ENCODE measurements at places on chromosomes 7 and 10.
A peak's percentile ranks its signal among the peaks of the same experiment; 100 is the strongest.

DNA sequence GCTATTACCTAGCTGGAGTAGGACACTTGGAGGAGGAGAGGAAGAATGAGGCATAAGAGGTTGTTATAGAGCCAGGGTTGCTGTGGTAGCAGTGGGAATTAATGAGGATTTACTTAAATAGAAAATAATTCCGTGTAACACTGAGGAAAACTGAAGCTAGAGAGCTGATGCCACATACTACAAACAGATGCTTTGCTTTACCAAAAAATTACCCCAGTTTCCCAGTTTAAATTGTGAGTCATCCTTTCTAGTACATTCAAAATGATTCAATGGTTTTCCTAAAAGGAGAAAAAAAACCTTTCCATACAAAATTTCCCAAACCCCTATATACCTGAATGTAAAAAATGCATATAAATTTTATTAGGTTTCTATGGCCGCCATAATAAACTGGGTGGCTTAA, 58.3 kb downstream of the ZNF518A start:
- no peak for DNase-seq

DNA sequence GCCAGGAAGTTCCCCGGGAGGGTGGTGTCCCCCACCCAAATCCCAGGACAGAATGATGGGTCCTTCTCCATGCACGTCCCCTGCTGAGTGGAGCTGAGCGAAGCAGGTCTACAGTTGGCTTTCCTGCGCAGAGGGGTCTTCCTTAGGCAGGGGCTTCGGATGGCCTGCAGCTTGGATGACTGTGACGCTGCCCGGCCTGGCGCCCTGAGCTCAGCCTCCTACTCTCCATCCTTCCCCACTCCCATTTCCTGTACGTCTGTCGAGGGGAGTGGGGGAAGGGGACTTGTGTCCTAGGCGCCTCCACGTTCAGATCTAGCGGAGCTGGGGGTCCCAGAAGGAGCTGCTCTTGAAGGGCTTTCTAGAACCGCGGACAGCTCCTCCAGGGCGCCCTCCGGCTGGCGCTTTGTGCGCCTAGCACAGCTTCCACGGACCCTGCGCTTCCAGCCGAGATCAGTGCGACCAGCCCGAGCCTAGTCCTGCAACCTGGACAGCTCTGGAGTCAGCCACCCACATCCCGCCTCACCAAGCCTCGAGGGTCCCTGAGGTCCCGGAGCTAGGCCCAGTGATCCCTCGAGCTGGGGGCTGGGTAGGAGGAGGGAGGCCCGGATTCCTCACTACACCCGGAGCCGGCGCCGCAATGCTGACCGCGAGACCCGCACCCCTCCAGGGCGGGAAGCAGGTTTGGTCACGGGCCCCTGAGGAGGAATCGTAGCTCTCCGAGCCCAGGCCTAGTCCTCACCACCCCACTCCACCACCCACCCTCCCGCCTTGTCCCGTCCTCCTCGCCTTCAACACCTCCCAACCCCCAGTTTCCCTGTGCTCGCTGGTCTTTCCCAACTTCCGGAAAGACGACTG, 1.9 kb downstream of the GRID1 start:
- DNase-seq = no peak

DNA sequence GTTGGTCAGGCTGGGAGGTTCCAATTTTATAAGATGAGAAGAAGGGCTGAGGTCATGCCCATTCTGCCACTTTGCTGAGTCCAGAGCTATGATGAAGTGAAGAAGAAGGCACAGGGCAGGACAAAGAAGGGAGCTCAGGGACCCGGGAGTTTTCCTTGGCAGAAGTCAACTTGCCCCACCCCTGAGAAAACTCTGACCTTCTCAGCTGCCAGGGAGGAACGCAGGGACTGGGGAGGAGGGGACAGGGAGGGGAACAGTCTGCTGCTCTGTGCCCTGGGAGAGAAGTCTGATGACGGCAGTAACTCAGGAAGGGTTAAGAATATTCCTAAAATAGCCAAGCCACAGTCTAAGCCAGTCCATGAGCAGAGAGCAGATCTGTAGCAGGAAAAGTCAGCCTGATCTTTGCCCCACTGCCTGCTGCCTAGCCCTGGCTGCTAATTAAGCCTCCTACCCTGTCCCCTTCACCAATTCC, 11.7 kb downstream of the ADIRF start:
- peak; percentile 42 for DNase-seq

DNA sequence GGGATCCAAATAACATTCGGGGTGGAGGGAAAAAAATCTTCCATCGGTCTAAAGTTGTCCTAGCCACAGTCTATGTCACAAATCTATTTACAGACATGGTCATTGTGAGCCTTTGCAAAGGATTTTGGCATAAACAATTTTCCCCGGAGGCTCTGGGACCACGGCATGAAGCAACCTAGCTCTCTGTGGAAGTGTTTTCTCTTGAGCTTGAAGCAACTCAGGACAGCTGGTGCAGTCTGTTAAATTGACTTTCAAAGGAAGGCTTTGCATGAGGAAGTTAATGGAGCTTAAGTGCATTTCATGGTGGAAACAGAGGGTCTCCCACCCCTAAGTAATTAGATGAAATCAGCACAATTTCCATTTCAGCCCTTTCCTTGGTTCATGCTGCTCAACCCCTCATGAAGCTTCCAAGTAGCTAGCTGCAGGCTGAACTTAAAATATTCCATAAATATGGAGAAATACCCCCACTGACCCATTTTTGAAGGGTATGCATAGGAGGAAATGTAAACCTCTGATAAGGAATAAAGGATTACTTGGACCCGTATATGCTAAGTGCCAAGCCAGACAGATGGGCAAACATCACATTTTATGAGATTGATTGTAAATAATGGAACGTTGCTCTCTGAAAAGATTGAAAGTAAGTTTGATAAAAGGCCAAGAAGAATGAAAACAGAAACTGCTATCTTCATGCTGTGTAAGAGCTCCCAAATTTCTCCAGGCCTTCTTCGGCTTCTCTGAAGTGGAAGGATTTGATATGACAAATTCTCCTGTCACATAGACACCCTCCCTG, 39.9 kb downstream of the CCDC3 start:
- no peak for DNase-seq

GRCh38 chr7:35035511-35035961, 1.7 kb downstream of the DPY19L1 start:
- DNase-seq = no peak

GRCh38 chr7:15600298-15600697, 38.5 kb upstream of the AGMO start:
- no peak for DNase-seq

DNA sequence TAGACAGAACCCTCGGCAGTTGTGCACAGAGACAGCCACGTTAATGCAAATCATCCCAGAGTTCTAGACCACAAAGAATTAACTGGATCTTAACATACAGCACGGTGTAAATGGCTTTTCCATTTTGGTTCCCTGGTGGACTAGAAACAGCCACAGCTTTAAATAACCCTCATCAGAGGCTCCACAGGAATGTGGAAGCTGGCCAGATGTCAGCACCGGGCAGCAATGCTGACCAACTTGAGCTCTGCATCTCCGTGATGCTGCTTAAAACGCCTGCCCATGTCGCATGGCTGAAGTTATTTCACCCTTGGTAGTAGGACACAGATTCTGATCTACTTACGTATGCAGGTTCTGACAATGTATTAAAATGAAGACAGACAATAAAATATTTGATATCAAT, 24.5 kb downstream of the RSU1 start:
- DNase-seq = no peak

GRCh38 chr10:126301701-126302475, 86.4 kb downstream of the ADAM12 start:
- no peak for DNase-seq

- DNase-seq = no peak
Measured at GRCh38 chr7:665736-666453, 60.6 kb upstream of the DNAAF5 start.

DNA sequence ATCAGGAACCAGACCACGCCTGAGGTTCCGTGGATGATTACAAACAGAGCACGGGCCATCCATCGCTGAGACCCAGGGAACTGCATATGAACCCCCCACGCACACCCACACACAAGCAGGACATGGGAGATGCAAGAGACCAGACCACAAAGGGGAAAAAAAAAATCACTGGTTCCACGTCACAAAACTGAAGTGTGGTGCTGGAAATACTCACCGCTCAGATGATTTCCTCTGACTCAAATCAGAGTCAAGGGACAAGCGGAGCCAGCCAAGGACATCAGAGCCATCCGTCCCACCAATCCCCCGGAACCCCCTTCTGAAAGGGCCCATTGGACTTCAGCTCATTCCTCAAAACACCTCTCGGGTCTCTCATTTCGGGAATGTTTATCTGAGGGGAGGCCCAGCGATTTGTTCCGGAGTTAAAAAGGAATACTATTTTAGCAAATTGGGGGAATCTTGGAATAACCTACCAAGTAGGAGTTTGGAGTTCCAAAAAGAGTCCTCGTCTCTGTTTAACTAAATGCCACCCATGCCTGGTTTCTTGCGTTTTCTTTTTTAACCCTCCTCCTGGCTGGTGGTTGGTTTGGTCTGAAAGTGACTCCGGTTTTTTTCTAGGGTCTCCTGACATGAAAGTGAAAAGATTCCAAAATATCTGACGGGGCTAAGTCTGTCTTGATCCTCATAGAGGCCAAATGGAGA, 15.0 kb downstream of the SNX8 start:
- DNase-seq = peak; percentile 95

- DNase-seq = no peak
Measured at GRCh38 chr10:14839305-14839695, 1.2 kb downstream of the HSPA14 start.

GRCh38 chr10:86971232-86971991, 3.1 kb downstream of the ADIRF start:
- peak; percentile 93 for DNase-seq

DNA sequence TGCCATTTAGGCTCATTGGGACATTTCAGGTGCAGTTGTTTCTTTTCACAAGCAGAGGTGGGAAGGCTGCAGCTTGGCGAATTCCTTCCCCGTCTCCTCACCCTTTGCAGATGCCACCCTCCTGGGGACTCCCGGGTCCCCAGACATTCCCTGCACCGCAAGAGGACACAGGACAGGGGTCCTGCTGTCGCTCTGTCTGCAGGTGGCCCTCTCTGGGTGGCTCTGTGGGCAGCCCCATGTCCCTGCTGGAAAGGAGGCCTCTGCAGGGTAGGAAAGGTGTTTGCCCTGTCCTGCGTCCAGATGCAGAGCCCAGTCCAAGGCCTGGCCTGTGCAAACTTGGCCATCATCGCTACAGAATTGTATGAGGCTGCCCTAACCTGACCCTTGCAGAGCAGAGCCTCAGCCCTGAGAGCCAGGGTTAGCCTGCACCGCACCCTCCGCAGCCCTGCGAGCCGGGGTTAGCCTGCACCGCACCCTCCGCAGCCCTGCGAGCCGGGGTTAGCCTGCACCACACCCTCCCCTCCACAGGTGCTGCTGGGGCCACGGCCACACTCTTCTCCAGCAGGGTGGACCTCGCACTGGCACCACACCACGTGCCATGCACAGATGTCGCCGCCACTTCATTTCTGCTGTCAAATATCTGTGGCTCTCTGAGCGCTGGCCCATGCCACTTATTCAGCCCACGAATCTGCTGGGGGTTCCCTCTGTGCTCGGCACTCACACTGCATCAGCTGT, 61.0 kb downstream of the CFAP46 start:
- no peak for DNase-seq

- DNase-seq = no peak
Measured at GRCh38 chr10:132305654-132306342, 2.0 kb downstream of the STK32C start.

GRCh38 chr10:88245974-88246511, 337.1 kb downstream of the RNLS start:
- DNase-seq = no peak

DNA sequence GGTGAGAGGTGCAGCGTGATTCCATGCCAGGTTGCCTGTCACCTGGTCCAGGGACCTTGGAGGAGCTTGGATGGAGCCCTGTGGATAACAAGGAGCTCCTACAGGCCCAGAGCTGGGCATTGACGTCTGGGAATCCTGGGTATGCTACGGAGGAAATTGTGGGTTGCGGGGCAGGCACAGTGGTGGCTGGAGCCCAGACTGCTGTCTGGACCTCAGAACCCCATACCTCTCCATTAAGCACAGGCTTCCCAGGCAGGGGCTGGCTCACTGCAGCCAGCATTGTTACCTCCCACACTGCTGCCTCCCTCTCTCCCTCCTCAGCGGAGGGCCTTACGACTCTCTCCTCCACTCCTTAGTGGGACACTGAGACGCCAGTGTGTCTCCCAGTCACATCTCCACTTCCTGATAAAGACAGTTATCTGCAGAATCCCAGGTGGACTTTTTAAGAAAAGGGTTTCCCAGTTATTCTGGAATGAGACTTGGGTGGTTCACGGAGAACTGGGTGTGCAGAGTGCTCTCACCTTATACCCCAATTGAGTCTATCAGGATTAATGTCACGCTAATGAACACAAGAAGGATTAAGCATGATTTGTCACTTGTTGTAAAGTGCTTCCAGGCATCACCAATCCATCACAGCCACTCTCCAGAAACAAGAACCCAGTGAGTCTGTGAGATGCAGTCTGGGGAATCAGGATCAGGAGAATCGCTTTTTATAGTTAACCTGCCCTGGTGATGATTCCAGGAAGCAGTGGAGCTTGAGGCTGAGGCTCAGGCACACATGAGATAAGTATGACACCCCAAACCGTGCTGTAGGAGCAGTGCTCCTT, 309.4 kb downstream of the RPS24 start:
- no peak for DNase-seq

GRCh38 chr10:34124522-34125035, 690.5 kb downstream of the PARD3 start:
- DNase-seq = no peak

- DNase-seq = no peak
Measured at GRCh38 chr7:42597300-42597699, 314.6 kb downstream of the C7orf25 start.

DNA sequence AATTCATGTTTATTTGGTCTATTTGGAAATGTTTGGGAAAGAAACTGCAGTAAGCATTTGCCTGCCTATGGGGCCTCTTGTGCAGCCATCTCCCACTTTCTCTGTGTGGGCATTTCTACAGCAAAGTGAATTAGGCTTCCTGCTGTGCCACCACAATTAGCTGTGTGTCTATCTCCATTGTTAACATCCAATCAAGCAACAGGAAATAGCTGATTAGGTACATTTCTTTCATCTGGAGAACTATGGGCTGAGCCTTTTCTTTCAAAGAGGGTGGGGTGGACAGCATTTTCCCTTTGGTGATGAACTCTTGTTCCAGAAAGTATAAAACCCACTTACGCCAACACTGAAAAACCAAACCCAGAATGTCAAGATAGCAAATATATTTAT, 640.0 kb downstream of the ACTR3B start:
- no peak for DNase-seq

DNA sequence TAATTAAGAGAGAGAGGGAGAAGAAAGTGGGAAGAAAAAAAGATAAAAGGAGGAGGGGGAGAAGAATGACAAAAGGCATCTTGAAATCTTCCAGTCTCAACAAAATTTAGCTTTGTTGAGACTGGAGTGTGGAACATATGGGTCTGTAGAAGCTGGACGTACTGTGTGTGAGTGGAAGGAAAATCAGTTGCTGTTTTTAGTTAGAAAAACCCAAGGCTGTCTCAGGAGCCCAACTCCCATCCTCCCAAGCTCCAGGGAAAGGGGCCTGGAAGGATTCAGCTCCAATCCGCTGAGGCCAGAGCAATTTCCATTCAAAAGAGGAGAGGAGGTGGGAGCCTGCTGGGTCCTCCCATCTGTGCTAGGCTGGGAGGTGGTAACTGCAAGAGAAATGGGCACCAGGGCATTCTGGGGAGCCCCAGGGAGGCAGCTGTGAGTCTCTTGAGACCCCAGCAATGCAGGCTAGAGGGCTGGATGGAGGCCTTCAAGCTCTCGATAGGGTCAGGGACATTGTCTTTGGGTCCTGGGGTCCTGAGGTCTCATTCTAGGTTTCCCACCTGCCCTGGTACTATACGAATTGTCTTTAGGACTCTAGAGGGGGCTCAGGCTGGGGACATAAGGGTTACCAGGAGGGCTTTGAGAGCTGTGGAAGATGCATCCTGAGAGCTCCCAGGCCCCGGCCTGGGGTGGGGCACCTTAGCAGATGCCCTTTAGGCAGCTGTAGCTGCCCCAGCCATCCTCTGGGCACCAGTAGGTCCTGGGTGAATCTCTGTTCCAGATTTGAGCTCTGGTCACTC, 21.4 kb downstream of the ADCYAP1R1 start:
- DNase-seq = no peak
